ENCODE measurements at places on chromosomes 5 and 9.

DNA sequence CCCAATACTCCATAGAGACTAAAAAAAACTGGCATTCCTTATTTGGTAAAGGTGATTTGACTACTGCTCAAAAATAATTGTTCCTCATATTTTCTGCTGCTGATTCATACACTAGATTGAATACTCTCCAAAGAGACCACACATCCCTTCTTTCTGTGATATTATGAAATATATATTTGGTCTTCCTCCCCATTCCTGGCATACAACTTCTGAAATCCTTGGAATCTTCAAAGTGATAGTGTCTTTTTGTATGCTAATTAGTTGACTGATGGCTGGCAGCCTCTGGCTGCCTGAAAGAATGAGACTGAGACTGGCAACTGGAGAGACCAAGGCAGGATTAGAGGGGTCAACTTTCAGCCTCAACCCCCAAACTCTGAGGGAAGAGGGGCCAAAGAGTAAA lies 348.0 kb upstream of the RFX3 start:
- no peak for DNase-seq

DNA sequence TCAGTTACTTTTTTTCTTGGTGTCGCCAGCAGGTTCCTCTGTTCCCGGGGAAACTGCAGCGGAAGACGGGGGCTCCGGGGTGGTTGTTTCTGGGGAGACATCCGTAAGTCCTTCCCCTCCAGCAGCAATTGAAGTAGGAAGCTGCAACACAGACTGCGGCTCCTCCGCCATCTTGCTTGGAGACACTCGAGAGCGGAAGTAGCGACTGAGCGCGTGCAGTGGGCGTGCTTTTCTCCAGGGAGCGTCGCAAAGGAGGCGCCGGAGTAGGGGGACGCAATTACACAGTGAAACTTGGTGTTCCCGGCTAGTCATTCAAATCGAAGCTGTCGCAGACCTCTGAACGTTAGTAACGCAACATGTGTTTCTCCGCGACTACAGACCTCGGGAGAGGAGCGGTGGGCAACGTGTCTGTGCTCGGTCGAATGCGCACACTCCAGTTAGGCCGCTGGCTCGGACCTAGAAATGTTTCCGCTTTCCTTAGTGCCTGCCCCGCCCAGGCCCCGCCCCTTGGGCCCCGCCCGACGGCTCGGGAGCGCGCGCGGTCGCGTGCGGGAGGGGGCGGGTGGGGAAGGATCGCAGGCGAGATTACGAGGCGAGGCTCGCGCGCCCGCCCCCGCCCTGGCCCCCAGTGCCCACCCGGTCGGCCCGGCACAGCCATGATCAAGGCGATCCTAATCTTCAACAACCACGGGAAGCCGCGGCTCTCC lies at the start of the genes AP3S1 and ATG12:
AP3S1 (plus strand) TSS at position 554 of the 707 bp plus-strand sequence; CDS start at position 657, 103 bp downstream.
ATG12 (minus strand) TSS at position 184 of the 707 bp plus-strand sequence; CDS start at position 171, 13 bp downstream.
- DNase-seq = peak; percentile 81

DNA sequence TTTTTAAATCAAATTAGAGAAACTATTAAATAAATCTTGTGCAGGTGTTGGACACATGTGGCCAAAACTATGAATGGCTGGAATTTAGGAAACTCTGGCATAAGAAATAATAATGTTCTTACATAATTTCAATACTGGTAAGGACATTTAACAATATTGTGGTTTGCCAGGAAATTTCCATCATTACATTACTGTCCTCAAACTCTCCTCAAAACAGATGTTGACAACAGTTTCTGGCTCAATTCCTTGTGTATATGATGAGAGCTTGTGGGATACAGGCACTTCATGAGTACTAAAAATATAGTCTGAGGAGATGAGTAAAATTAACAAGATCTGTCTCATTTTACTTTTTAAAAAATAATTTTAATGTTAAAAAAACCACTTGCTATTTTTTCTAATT lies 27.9 kb downstream of the MCTP1 start:
- no peak for DNase-seq

- no peak for DNase-seq
These were observed 42.4 kb downstream of the CWC27 start for GRCh38 chr5:64811050-64811640.

DNA sequence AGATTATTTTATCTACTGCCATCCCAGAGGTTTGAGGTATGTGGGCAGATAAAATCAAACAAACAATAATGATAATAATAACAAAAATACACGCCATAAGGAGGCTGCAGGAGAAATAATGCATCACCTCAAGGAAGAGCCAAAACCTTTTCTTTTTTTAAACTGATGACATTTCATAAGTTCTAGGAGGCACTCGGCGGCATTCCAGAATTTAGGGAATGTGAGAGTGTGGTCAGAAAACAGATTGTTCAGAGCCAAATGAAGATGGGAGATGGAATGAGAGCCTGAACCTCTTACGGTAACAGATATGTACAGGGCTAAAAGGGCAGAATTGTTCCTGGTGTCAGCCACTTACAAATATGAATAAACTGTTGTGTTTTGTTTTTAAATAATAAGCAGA lies 615.0 kb upstream of the CHD1 start:
- no peak for DNase-seq

DNA sequence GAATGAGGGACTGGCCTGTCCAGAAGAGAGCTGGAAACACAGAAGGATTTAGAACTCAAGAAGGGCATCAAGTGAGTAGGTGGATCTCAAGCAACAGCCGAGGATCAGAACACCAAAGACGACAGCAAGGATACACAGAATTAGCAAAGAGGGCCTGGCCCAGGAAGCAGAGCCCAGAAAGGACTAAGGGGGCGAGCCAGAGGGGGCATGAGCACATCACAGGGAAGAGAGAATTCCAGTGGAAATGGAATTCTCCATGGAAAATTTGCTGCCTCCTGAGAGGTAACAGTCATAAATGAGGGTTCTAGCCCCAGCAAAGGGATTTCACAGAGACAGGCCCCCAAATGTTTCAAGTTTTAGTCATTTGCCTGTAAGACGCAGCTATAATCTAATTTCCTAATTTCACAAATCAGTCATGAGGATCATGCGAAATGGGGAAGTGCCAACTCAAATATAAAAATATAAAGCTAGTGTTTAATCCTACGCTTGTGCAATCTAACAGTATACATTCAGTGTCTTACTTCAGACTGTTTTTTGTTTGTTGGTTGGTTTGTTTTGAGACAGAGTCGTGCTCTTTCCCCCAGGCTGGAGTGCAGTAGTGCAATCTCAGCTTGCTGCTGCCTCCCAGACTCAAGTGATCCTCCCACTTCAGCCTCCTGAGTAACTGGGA lies 46.7 kb downstream of the FNBP1 start:
- no peak for DNase-seq

DNA sequence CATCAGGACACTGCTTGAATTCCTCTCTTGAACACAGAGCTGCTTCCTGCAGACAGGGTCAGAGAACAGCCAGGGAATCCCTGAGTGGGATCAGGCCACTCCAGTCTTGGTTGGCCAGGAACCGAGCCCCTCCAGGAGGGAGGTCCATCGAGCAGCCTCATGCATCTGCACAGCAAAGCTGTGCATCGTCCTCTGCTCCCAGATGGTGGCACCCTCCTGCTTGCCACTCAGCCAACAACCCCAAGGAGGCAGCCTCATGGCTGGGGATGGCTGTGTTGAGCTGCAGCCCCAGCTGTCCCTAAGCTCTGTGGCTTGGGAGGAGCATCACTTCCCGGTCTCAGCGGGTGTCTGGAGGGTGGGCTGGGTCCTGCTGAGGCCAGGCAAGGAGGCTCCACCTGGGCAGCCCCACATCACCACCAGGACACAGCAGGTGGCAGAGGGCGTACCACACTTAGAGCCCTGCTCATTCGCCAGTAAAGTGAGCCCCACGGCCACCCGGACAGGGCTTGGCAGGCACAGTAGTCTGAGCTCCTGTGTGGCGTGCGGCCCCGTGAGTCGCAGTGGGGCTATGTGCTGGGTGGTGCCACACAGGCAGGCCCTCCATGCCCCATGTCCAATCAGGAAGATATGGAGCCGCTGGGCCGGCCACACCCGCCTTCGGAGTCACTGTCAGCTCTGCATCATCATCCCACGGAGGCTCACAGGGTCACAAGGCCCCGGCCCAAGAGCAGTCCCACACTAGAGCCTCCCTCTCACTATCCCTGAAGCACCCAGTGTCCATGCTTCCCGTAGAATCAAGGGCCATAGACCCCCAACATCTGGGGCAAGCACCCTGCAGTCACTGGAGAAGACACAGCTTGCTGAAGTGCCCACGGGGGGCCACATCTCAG lies 11.9 kb downstream of the LPCAT1 start:
- no peak for DNase-seq

- DNase-seq = no peak
These were observed 611.8 kb downstream of the TLE1 start for GRCh38 chr9:81077572-81077971.

DNA sequence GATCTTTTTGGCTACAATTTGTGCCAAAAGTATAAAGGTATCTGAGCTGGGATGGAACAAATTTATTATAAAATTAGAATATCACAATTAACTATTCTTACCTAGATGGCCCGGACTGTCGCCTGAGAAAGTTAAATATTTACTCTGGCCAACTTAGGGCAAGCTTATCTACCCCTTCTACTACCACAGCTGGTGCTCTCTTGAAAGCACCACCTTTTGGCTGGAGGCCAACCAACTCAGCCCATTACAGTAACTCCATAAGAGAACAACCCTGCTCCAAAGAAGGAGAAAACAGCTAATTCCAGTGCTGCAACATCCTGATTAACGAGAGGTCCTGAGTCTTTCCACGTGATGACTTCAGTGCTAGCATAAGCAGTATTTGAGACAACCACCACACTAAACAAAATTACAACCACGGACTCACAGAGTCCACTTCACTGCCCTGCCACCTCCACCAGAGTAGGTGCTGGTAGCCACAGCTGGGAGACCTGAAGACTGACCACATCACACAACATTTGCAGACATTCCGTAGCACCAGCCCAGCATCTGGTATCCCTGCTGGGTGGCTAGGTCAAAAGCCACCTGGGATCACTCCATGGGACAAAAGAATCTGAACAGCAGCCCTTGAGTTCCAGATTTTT lies 43.2 kb downstream of the RGMB start:
- DNase-seq = no peak

DNA sequence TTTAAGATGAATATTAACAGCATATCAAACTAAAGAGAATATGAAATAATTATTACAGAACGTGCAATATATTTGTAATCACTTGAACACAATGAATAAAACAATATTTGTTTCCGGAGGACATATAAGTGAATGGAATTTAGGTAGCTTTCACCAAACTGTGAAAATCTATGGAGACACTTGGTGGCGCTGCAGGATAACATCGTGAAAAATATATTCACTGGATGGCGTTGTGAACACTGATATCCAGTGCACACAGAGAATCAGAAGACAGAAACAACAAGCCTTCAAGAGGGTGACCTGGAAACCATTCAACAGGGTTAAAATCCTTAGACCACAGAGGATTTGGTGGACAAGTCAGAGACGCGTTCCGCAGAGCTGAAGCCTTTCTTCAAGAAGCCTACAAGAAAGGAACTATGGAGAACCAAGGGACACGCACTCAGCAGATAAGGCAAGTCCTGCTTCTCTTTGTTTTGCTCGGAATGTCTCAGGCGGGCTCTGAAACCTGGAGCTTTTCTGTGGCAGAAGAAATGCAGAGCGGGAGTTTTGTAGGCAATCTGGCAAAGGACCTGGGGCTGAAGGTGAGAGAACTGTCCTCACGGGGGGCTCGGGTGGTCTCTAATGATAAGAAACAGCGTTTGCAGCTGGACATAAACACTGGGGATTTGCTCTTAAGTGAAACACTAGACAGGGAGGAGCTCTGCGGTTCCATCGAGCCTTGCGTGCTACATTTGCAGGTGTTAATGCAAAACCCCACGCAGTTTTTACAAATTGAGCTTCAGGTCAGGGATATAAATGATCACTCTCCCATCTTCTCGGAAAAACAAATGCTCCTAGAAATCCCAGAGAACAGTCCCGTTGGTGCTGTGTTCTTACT lies at the start of gene PCDHB11:
PCDHB11 (plus strand) TSS at position 269 of the 877 bp plus-strand sequence; CDS start at position 417, 148 bp downstream.
- DNase-seq = no peak

DNA sequence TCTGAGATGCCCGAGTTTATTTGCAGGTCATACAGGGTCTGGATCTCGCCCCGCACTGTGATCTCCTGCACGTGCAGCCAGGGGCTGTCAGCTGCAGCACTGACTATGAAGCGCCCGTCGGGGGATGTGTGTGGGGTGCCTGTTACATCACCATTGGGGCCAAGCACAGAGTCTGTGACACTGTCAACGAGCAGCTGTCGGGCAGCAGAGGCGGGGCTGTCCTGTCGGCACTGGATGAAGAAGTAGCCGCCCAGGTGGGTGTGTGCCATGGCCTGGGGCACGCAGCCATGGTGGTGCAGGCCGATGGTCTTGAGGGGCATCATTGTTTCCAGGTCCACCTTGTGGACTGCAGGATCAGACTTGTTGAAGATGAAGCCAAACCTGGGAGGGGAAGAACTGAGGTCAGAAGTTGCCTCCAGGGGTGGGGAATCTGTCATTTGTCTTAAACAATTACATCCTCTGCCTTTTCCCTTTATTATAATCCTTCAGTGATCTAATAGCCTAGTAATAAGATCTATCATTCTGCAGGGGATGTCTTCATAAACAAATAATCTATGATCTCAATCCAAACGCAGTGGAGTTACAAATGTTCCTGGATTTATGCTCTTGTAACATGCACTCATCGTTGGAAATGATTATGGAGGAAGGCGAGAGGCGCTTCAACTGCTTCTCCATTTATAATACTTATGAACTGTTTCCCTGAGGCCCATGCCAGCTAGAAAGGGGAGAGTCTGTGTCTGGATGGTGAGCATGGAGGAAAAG lies 147.8 kb downstream of the HSPA4 start:
- no peak for DNase-seq

- no peak for DNase-seq
These were observed 7.5 kb upstream of the POU5F2 start for GRCh38 chr5:93748875-93749397.

GRCh38 chr5:138082033-138082432 lies 1.8 kb upstream of the WNT8A start:
- no peak for DNase-seq

DNA sequence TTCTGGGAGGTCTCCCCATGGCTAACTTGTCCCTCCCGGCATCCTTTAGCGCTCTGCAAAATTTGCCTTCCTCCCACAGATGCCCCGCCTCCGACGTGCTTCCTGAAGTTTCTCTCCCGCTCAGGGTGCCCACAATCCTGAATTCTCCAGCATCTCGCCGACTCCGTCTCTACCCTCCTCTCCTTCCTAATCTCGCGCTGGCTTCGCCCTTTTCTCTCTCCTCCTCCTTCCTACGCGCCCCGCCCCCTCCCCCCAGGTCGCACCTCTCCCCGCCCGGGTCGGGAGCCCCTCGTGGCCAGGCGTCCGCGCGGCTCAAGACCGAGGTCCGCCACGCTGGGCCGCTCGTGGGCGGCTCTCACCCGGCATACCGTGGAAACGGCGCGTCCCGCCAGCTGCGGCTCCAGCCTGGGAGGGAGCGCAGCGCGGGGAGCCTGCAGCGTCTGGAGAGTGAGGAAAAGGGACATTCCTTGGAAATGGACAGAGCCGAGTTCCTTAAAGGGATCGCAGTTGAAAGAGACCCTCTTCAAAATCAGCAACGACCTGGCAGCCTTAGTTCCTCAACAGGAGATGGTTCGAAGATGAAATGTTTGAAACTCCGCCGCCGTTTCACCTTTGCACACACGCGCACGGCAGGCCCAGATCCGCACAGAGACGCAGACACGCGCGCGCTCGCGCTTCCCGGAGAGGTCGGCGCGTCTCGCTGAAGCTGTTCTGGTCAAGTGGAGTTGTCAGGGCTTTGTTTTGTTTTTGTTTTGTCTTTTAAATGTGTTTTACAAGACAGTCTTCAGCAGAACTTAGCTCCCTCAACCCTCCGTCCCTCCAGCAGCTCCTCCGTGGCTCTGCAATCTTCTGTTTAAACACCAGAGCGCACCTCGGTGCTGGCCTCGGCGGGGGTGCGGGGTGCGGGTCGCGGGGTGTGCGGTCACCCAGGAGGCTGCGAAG lies 5.0 kb upstream of the IRX2 start:
- DNase-seq = no peak
